GM23338 (cell line): ENCODE measurements at places on chromosomes 7 and 10. TPM values are rescaled to one million over a fixed set of nuclear protein-coding genes. Genes with fewer than 3 reads are reported as not detected.

Gene RPEL1
- total RNA-seq: not detected in 2 replicates

Gene RADIL
- 7.8 and 9.8 TPM in 2 replicates for total RNA-seq

Gene CYP3A5
- not detected in 2 replicates for total RNA-seq

Gene INSYN2A
- 0.28 TPM in 1 of 2 replicates, not detected in the other for total RNA-seq

Gene ACTR3C
- 1.5 and 5.8 TPM in 2 replicates for total RNA-seq

- DNase-seq: peak; percentile 23
Observed at GRCh38 chr10:72263613-72264241, 10.0 kb upstream of the DDIT4 start.

DNA sequence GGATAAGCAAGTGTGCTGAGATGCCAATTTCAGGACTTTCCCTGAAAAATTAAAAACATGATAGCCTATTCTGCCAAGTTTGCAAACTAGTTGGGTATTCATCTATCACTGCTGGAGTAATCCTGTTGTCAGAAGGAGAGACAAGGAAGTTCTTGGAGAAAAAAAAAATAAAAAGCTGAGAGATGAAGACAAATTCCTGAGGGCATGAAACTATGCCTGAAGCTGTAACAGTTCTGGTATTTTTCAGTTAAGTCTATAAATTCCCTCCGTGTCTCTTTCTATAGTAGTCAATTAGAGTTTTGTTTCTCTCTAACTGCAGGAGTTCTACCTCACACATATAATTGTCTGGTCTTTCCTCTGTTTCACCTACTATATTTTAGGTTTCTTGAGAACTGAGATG lies 95.7 kb downstream of the DGKB start:
- DNase-seq: no peak

GRCh38 chr7:125568799-125569198 lies 639.2 kb upstream of the POT1 start:
- no peak for DNase-seq

DNA sequence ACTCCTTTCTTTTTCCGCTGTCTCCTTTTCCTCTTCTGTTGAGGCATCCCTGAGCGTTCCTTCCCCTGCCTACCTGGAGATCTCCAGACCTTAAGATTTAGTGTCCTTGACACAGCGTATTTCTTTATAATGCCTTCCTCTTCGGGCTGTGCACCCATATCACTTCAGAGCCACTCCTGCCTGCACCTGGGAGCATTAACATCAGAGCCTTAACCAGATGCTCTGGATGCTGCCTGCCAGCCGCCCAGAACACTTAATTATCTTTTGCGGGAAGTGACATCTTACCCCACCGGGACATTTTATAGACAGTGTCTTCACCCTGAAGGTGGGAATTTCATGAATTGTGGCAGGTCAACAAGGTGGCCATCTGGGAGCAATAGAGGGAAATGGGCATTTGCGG lies 24.2 kb downstream of the UBTD1 start:
- no peak for DNase-seq

GRCh38 chr10:79347894-79348639 lies 798 bp downstream of the PPIF start:
- peak; percentile 54 for DNase-seq

DNA sequence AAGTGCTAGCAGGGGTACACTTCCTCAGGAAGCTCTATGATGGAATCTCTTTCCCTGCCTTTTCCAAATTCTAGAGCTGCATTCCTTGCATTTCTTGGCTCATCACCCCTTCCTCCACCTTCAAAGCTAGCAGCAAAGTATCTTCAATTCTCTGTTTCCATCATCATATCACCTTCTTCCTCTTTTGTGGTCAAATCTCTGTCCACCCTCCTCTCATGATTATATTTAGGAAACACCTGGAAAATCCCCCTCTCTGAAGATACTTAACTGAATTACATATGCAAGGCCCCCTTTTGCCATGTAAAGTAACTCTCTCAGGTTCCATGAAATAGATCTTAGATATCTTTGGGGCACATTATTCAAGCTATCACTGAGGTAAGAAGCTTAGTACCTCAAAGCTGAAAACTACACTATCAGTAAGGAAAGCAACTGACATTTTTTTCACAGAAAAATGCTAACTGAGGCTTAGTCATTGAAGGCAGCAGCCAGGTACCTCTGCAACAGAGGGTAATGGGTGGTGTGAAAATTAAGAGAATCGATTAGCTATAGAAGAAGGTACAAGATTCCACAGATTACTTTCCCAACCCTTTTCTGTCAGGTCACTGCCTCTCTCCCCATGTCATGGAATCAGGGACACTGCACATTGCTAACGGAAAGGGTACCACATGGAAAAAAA lies 197.3 kb downstream of the MACC1 start:
- peak; percentile 88 for DNase-seq

- no peak for DNase-seq
Observed at GRCh38 chr10:84946904-84947303, 618.5 kb downstream of the CCSER2 start.

GRCh38 chr7:35571611-35572240 lies 123.2 kb downstream of the HERPUD2 start:
- DNase-seq: no peak

DNA sequence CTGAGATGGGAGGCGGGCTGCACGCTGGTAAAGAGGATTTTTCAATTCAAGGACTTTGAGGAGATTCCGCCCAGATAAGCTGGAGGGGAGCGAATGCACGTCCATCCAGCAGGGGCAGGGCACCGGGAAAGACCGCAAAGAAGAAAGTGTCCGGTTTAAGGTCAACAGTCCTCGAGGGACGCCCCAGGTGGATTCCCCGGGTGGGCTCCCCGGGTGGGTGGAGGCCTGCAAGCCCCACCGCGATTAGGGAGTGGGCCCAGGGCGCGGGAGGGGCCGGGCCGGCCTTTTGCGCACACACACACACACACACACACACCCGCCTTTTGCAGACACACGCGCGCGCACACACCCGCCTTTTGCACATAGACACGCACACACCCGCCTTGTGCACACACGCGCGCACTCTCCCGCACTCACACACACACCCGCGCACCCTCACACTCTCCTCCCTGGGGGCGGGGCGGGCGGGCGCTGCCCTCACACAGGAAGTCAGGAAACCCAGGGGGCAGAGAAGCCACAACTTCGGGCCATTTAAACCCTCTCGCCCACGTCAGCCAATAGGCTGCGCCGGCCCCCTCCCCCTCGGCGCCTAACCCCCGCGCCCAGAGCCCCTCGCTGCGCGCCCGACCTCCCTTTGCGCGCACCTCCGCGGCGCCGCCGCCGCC lies 615 bp downstream of the ARHGAP12 start:
- peak; percentile 79 for DNase-seq

GRCh38 chr10:1026578-1026977 lies 919 bp upstream of the IDI2 start:
- no peak for DNase-seq

DNA sequence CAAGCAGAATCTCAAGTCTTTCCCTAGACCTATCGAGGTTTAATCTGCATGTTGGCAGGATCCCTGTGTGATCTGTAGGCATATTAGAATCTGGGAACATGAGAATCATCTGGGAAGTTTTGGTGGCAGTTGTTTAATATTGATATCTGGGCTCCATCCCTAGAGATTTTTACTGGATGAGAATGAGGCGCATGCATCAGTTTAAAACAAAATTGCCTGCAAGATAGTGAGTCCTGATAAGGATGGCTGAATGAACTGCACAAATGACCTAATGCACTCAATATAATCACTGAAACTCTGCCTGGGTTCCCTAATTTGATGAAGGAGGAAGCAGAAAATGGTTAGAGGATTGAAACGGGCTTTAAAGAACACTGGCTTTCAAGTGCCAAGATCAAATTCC lies 218.0 kb downstream of the FGFR2 start:
- DNase-seq: no peak

DNA sequence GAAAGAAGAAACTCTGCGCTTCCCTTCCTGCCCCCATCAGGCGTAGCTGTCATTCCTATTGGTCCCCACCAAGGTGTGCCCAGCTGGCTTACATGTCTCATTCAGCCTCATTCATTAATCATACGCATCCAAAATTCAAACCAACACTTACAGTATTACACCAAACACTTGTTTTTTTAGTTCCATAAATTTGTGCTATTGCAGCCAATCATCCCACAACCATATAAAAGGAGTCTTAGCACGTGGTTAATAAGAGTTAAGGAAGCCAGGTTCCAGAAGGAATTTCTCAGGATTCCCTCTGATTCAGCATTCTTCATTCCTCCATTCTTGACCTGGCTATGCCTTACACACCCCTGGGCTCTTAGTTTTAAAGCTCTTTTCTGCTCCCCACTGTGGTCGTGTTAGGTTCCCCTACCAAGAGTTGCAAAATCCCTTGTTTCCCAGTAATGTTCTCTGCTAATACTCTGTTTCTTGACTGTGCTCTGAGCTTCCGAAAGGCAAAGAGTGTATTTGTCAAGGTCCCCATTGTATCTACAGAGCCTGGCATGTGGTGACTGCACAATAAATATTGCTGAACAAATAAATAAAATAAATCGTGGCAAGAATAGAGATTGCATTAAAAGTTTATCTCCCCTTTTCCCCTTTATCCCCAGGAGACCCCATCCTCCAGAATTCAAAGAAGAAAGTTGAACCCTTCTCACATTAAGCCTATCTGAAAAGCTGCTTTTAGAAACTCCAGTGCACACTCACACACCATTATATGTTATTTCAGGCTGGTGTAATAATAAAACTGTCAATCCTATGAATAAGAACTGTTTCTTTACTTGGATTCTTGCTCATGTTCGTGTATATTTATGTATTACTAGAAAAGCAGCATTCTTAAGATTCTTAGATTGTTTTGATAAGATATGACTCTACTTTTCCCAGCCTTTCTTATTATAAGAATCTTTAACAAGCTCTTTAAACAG lies 514.4 kb downstream of the INHBA start:
- DNase-seq: peak; percentile 3

DNA sequence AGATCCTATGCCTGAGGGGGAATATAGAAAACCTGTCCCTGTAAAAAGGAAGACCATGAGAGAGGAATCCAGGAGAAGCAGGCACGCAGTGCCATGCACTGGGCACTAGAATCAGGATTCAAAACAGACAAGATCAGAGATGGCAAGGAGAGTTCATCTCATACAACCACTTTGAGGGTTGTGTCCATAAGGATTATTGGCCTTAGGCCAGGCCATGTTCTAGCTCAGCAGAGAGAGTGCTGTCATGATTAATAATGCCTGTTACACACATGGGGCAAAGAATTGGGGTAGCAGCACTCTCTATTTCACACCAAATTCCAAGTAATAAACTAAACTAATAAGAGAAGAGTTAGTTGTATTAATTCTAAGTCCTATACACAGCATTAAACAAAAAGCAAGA lies 29.1 kb downstream of the EZH2 start:
- no peak for DNase-seq

DNA sequence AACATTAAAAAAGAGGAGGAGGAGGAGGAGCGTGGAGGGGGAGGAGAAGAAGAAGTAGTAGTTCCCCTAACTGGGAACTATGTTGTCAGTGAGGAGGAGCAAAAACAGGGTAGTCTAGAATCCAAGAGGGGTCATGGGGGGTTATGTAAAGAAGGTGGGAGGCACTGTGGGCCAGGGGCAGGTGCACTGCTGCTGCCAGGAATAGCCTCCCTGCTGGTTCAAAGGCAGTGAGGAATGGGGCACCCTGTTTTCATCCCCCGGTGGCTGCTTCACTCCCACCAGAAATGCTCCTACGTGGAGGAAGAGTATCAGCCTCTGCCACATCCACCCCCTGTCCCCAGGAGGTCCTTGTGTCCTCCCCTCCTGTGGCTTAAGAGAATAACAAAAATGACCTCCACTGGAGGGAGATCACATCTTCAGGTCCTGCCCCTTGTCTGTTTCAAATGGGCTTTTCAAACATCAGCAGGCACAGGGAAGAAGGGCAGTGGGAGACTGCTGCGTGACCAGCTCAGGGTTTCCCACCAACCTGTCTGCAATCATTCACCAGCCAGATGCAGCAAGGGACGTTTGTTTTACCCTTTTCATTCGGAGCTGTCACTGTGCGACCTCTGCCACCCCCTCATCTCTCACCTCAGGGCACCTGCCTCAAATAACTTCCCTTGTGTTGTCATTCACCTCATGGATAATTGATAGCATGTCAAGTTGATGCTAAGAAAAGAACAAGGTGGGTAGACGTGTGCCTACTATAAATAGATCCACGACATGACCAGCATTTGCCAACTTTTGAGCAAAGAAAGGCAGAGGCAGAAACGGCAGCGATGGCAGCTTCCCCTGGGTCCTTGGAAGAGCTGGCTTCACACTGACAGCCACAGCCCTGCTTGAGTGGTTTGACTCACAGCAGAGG lies 92.6 kb downstream of the DGKI start:
- DNase-seq: peak; percentile 22

DNA sequence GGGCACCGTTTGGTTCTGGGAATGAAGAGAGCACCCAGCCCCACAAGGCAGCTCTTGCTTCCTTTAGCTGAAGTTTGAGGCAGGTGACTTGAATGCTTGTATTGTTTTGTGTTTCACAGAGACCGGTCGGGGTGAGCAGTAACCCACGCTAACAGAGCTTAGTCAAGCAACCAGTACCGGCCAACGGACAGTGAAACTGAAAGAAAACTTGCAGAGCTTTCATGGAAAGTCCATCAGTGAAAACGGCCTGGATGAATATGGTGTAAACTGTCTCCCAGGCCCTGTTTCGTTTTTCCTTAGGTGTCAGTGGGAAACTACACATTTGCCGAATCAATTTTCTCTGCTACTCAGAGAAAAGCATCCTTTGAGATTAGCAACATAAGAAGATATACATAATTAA lies 101.1 kb downstream of the LYZL1 start:
- DNase-seq: no peak

DNA sequence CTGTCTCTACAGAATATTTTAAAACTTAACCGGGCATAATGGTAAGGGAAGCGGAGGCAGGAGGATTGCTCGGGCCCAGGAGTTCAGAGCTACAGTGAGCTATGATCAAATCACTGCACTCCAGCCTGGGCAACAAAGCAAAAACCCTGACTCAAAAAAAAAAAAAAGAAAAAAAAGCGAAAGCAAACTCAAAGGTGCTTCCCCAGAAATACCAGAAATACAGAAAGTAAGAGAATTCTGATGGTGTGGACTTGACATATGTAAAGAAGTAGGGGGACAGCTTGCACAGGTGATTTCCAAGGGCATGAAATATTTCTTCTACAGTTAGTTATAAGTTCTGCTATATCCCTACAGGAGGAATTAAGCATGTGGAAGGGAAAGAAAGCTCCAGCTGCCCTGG lies 69.7 kb upstream of the APBB1IP start:
- DNase-seq: no peak

GRCh38 chr7:22853674-22854157 lies 31.1 kb upstream of the TOMM7 start:
- DNase-seq: peak; percentile 70

DNA sequence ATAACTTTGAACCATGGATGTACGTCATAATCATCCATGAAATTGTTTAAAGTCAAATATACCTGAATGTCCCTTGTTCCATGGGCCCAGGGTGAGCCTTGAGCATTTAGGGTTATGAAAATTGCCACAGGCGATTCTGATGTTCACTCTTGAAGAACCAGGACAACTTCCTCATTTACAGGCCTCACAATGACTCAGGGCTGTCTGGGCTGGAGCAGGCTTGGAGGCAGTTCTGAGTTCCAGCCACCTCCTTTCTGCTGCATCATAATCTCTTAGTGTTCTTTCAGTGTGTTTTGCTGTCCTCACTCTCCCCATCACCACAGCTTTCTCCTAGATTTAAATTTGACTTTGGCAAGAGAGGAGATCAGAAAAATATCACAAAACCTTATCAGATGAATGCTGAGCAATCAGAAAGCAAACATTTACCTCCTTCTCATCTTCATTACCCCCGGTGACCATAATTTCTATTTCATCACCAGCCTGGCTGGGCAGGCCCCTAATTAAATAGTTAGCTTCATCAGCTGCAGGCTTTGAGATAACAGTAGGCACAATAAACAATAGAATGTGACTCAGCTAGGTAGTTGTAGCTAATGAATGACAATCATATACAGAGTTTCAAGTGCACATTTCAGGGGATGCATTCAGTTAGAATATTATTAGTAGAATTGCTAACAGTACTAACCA lies 571.0 kb downstream of the SH2D4B start:
- no peak for DNase-seq

- DNase-seq: no peak
Observed at GRCh38 chr10:104334965-104335650, 3.2 kb downstream of the ITPRIP start.
